Fibroblast of skin of scalp (primary cell): ENCODE measurements at places on chromosomes 1 and 21.
A peak's percentile ranks its signal among the peaks of the same experiment; 100 is the strongest.

GRCh38 chr1:156897078-156897825, 3.7 kb downstream of the PEAR1 start:
- DNase-seq = peak; percentile 83

DNA sequence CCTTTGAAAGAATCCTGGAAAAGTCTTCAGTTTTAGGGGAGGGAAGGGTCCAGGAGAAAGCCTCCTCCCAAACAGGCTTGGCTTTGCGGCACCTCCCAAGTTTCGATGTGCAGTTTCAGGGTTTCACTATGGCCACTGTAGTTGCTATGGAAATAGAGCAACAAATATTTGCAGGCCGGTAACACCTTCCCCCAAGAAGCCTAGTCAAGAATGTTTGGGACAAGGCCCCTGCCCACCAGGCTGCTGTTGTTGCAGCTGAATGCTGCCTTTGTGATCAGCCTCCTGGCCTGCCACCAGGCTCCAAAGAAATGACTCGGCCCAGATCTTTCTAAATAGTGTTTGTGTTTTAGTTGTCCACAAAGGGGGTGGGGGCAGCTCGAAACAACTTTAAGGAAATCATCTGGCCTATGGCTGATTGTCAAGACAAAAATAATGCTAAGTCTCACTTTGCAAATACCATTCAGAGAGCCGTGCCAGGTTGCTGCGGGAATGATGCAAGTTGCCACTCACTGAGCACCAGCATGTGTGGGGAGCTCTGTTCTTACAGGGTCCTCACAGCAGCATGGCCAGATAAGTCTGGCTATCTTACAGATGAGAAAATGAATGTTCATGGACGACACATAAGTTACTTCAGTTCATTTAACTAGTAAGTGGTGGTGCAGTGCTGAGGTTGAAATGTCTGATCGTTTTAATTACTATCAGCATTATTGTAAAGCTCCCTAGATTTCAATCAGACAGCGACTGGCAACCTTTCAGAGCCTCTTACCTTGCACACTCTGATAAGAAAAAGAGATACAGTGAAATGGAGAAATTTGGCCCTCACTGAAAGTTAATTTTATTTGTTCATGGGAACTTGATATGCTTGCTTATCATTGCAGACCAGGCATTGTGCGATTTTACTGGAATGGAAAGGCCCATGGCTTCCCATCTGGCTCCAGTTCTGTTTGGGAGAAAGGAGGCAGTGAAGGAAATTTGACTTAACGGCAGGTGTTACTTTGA, 91.2 kb upstream of the JUN start:
- no peak for DNase-seq

GRCh38 chr1:110061341-110061740, 9.1 kb downstream of the ALX3 start:
- DNase-seq = no peak

DNA sequence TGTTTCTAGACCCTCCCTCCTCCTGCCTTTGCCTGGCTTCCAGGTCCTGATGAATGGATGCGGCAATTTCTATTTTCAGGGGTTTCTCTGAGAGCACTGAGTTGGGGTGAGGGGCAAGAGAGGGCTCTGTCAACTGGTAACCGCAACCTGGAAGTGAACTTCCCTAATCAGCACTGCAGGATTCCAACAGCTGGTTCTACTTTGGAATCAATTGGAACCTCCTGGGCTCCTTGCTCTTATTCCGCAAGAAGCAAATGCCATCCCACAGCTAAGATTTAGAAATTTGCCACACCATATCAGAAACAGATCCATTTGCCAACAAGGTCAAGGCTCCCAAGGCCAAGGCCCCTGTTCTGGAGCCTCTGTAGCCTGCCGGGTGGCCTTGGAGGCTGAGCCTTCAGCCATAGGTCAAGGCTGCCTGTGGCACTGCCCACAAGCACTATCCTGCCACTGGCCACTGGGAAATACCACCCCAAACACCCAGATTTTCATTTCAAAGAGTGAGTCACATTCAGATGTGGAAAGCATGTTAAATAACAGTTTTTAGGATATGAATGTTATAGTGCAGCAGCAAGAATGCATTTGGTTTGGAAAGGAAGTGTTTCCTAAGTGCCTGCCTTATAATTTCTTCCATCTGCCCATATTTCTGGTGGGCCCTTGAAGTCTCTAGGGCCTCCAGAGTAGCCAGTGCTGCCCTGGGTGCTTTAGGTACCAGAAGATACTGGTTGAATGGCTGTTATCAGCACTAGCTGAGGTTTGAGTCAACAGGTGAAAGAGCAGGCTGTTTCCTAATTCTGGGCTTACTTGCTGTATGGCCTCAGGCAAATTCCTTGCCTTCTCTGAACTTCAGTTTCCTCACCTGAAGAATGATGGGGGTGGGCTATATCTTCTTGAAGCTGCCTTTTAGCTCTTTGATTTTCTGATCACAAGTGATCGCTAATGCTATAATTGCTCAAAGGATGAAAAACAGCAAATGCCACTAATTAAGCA, 56.3 kb upstream of the JUN start:
- DNase-seq = peak; percentile 69

- no peak for DNase-seq
Measured at GRCh38 chr1:67715819-67716218, 30.8 kb downstream of the GADD45A start.

DNA sequence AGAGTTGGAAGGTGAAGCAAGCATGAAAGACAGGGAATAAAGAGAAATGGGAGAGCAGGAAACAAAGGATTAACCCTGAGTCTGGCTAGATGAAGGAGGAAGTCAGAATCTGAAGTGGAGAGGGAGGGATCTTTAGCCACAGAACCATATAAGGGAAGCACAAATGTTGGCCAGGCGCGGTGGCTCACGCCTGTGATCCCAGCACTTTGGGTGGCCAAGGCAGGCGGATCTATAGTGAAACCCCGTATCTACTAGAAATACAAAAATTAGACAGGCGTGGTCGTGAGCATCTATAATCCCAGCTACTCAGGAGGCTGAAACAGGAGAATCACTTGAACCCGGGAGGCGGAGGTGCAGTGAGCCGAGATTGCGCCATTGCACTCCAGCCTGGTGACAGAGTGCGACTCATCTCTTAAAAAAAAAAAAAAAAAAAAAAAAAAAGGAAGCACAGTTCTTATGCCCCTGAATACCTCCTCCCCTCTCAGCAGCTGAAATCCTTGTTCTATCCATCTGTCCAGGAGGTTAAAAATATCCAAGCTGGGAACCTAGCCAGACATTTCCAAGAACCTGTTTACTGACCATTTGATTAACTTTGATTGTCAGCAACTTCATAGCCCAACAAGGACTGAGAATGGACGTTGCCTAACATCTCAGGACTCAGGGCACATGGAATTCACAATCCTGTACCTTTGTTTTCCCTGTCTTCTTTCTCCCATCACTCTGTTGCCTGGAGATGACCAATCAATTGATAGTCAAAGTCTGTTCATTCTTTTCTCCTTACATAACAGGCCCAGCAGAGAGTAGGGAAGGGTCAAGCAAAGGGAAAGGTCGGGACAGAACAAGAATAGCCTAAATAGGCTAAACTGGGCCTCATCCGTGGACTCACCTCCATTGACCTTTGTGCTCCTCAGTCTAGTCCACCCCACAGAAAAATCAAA, 10.6 kb downstream of the TXNIP start:
- peak; percentile 70 for DNase-seq

DNA sequence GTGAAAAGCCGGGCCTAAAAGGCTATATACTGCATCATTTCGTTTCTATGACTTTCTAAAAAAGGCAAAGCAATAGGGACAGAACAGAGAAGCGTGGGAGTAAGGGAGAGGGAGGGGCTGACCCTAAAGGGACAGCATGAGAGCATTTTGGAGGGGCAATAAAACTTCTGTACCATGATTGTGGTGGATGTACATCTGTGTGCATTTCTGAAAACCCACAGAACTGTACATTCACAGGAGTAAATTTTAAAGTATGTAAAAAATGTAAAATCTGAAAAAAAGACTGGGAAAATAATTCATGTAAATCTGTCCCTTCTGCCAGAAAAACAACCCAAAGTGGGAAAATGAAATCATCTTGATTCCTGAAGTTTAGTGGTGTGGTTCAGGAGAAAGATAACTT, 235.4 kb downstream of the CENPF start:
- peak; percentile 96 for DNase-seq

GRCh38 chr1:107184888-107185287, 44.0 kb downstream of the NTNG1 start:
- no peak for DNase-seq

GRCh38 chr1:224780736-224781135, 148.7 kb upstream of the DNAH14 start:
- DNase-seq = no peak

DNA sequence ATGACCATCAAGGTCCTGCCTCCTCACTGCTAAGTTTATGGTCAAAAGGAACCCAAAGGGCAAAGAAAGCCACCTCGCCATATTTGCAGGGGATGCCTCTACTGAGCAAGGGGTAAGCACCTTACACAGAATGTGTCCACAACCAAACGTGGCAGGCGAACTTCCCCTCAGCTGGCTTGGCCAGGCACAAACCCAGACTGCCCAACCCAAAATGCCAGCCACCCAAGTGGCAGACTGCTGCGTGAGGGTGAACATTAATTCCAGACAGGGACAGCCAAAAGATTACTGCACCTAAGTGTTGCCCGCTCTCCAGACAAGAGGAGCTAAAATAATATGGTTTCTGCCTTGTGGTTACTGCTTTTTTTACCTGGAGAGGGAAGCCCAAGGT, 16.0 kb downstream of the ZNF697 start:
- no peak for DNase-seq

DNA sequence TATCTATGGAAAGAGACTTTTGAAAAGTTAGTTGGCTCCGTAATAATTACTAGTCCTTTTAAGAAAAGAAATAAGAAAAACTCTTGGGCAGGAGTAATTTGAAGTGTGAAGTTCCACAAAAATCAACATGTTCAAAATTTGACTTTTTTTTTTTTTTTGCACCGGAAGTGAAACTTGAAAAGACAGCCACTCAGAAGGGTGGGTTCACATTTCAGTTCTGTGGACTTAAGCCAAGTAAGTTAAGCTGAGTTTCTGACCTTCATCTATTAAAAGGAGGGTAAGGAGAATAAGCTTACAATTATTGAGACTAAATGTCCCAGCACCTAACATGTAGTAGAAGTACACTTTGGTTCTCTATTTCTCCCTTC, 11.0 kb downstream of the RO60 start:
- DNase-seq = peak; percentile 3

- DNase-seq = no peak
Measured at GRCh38 chr1:27569506-27570291, 34.2 kb downstream of the AHDC1 start.

DNA sequence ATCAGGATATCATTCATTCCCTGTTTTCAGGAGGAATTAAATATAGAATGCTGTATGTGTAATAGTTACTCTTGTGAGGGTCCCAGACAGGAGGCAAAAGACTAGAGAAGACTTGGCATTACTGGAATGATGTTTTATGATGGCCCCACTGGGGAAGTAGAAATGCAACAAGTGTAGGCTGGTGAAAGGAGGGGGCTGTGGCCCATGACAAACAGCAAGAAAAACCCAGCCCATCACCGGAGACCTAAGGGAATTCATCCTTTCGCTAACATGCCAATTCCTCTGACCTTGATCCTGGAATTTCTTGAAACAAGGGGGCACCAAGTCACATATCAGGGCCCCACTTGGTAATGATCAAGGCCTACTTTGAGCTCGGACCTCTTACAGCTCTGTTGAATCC, 5.5 kb upstream of the IFNGR2 start:
- no peak for DNase-seq

DNA sequence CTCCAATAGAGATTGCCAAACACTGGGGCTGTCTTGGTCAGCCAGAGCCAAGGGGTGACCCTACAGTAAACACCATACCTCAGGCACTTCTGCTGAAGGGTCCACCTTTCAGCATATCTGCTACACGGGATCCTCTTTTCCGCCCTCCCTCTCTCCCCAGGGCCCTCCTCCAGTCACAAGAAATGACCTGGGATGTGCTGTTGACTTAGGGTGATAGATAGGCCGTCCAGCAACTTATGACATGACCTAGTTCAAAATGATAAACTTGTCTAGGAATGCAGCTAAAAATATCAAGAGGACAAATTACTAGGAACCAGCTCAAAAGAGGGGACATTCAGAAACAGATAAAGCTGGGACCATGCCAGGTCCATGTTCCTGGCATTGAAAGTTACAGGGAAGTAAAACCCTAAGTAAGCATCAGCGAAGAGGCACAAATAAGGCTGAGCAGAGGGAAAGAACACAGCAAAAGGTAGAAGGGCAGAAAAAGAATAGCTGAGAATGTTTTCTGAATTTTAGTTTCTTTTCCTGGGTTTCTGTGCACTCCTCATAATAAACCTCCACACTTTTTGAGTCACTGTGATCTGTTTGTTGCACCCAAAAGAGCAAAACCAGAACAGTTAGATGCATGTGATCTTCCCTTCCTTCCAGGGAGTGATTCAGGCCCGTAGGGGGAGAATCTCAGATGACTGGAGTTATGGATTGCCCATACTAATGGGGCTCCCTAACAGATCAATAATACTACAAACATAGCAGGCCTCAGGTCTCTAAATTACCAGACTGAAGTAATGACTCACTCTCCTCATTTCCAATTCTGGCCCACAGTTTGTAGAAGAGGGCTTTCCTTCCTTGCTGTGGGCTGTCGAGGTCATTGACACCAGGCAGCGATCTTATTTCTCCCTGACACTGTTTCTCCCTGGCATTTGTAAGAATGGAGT, 48.9 kb upstream of the F3 start:
- DNase-seq = no peak

- DNase-seq = no peak
Measured at GRCh38 chr1:113995382-113995781, 16.1 kb downstream of the OLFML3 start.

DNA sequence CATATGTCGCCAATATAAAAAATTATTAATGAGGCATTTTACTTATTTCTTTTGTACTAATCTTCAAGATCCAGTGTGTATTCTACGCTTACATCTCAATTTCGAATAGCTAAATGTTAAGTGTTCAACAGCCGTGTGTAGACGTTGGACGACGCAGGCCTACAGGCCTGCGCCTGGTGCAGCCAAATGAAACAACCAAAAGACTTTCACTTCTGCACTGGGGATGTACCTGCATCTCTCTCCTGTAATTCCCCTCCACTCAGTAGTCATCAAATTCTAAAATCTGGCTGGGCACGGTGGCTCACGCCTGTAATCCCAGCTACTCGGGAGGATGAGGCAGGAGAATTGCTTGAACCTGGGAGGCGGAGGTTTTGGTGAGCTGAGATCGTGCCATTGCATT, 76.8 kb upstream of the HNRNPU start:
- DNase-seq = no peak

DNA sequence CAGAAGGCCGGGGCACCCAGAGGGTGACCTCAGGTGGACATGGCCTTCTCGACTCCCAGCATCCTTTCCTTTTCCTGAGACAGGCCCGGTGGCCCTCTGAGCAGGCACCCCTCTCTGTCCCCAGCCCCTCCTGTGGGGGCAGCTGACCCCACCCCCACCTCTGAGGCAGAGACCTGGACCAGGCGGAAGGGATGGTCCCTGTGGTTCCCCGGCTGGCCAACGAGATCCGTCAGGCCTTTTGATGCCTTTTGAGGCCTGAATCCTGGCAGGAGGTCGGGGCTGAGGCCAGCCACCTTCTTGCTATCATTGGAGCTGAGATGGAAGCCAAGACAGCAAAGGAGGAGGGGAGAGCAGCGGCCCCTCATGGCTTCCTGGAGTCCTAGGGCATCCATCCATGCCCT, 50.2 kb upstream of the ACTRT2 start:
- DNase-seq = no peak
